ENCODE measurements at places on chromosomes 16 and 17.

GRCh38 chr17:6241996-6242395 is 171.8 kb downstream of the WSCD1 start:
- DNase-seq, result no peak

DNA sequence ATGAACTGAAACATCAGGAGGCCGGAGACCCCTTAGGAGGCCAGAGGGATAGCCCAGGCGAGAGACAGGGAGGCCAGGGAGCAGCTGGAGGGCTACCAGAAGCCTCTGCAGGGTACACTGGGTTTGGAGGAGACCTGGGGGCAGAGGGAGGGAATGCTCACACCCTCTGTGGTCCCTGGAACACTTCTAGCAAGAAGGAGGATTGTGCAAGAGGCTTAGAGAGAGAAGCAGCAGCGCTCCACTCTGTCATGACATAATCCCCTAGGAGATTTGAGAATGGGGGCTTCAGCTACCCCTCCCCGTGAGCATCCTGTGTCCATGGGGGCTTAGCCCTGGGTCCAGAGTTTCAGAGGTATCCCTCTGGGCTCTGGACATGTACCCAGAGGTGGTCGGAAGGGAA is 15.8 kb downstream of the GPR142 start:
- no peak for DNase-seq

DNA sequence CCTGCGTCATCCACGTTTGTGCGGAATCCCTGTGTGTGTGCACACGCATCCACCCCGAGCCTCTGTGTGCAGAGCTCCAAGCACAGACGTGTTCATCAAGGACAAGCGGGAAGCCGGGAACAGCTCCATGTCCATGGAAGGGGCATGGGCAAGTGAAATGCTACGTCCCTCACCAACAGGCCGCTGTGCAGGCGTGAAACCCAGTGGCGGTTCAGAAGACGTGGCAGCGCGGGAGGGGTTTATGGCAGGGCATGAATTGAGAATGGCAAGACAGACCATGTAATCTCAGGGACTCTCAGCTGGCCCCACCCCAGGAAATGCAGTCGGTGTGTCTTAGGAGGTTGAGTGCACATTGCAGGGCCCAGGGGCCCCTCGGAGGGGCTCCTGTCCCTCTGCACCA is 52.7 kb downstream of the TBC1D16 start:
- no peak for DNase-seq

- DNase-seq, result peak; percentile 73
These were observed 664 bp downstream of the HBQ1 start for GRCh38 chr16:180681-181564.

- DNase-seq, result no peak
These were observed 18.1 kb downstream of the KCNJ12 start for GRCh38 chr17:21394265-21394664.

- no peak for DNase-seq
These were observed 27.1 kb upstream of the LASP1NB start for GRCh38 chr17:38898291-38898679.

GRCh38 chr17:29565643-29566472 is 979 bp downstream of the ABHD15 start:
- DNase-seq, result peak; percentile 69

GRCh38 chr17:56269556-56270389 is 116.5 kb downstream of the ANKFN1 start:
- no peak for DNase-seq

DNA sequence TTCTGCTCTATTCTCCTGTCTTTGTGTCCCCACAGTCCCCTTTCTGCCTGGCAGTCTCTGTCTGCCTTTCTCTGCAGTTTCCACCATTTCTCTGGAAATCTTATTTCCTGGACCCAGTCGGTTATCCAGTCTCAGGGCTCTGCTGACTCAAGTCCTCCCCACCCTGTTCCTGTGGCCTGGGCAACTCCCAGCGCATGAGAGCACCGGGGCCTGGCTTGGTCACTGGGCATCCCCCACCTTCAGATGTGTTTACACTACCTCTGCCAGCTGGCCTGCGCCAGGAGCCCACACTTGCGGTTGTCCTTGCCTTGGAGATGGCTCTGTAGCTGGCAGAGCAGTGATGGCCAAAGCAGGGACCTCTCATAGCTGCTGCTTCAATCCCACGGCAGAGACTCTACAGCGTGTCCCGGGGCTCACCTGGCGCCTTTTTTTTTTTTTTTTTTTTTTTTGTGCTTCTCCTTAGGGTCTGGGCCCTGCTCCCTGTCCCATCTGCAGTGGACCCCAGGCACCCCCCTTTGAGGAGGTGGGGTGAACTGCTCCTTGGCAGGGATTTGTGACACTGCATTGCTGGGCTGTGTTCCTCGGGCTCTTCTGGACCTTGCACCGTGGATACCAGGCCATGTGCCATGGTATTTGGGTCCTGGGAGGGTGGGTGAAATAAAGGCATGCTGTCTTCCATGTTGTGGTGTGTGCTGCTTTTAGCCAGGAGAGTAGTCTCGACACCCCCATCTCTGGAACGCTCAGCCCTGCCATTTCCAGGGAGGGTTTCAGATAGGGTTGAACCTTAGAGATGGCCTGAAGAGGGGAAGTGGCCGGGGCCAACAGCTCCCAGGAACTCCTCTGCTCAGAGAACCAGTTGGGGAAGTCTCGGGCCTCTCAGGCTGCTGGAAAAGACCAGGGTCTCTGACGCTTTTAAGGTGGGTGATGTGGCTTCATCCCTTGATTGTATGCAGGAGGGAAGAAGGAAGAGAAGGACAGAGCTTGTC is 17.5 kb downstream of the GUCY2D start:
- DNase-seq, result no peak

- DNase-seq, result no peak
These were observed 193.9 kb upstream of the SOX9 start for GRCh38 chr17:71926746-71927398.

DNA sequence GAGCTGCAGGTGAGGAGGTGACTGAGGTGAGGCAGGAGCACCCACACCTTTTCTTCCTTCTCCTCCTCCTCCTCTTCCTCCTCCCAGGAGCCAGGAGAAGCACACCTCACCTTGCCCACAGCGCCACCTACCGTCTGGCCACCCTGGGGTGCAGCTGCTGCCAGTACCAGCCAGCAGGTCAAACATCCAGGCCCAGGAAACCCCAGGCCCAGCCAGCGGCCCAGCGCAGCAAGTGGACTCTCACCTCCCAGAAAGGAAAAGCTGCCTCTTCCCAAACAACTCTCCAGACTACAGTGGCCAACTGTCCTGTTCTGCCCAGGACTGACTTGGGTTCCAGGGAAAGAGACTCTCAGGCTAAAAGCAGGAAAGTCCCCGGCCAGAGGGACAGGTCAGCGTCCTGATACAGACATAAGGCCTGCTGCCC is 22.7 kb downstream of the PEMT start:
- peak; percentile 16 for DNase-seq

GRCh38 chr16:23843143-23843542 is 7.4 kb downstream of the PRKCB start:
- no peak for DNase-seq

DNA sequence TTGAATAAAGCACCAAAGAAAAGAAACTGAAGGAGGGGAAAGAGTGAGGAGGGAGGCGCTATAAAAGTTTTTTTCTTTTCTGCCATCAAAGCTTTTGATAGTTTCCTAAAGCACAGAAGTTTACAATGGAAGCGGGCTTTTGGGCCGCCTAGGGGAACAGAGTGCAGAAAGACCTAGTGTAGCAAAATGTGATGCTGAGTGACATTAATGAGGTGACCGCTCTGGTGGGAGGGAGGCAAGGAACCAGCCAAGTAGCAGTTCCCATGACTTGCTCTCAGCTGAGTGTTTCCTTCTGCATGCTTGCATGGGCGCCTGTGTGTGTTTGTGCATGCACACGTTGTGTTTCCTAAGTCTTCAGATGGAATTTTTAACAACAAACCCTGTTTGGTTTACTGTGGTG is 15.5 kb downstream of the MSI2 start:
- DNase-seq, result no peak

DNA sequence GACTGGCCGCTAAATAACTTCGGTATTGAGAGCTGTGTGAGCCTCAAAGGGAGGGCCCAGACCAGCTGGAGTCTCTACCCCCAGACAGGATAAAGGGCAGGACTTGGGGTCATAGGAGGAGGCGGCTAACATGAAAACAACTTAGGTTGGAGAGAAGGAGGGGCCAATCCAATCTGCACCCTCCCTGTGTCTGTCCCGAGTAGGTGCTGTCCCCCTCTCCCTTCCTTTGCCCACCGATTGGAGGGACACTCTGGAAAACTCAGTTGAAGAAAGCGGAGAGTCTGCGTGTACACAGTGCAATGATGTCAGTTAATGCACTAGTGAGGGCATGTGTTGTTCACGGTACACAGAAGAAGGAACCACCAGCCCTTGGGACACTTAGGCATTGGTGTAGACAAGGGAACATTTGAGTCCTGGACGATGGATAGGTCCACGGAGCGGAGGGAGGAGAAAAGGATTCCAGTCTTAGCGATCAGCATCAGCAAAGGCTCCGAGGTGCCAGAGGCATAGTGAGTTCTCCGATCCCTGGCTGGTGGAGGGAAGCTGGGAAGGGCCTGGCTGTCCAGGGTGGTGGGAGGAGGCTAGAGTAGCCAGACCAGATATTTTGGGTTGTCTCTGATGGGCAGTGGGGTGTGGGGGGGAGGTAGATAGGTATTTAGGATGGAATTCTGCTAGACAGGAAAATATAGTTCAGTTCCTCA is 761 bp downstream of the NOL3 start:
- DNase-seq, result no peak

- no peak for DNase-seq
These were observed 152.7 kb upstream of the ERCC4 start for GRCh38 chr16:13767215-13767614.

DNA sequence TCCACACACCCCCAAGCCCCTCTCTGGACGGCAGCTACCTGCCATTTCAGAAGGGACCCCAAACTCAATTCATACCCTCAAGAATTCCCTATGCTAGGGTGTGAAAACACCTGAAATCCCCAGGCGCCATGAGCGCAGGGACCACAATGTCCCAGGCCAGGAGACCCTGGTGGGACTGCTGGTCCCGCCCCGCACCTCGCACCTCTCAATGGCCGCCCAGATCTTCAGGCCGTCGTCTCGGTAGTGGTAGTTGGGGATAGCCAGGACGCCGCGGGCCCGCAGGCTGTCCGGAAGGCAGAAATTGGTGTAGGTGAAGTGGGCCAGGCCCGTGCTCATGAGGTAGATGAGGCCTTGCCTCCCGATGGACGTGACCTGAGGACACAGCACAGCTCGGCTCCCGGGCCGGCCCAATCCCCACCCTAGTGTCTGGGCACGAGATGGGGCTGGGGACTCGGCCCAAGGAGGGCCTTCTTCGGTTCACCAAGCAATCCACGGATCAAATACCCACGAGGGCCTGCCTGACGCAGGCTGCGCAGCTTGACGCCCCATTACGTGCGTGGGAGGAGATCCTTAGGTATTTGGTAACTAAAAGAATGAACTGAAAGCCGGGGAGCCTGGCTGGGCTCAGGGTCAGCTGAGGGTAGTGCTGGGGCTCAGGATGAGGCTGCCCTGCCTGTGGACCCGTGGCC is 9.2 kb downstream of the ALOXE3 start:
- no peak for DNase-seq

GRCh38 chr17:9151091-9151490 is 129.8 kb downstream of the NTN1 start:
- no peak for DNase-seq

DNA sequence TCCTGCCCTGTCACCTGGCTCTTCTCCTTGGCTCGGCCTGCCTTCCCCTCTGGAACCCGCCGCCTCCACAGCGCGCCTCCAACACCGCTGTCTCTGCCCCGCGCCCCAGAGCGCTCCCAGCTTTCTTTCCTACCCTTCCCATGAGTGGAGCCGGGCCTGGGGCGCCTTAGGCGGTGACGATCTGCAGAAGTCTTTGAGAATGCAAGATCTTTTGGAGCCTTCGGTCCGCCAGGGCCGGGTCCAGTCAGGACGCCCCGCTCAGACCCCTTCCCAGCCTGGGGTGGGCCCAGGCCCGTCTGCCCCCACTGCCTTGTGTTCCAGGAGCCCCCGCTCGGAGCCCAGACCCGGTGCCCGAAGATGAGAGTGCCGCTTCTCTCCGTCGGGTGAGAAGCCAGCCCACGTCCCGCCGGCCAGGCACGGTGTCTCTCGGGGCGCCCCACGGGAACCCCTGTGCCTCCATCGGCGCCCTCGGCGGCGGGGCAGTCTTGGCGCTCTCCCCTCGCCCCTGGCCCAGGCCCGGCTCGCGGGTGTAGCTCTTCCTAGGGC is 40.0 kb downstream of the MRM1 start:
- DNase-seq, result no peak

DNA sequence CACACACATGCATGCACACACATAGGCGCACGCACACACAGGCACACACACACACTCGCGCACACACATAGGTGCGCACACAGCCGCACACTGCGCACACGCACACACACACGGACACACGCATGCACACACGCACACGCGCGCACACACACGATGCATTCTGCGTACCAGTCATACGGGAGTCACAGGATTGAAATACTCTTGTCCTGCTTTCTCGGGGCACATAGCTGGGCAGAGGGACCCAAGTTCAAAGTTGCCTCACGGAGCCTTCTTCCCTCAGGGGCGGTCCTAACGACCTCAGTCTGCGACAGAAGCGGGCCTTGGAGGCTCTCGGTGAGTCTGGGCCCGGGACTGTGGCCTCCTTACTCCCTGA is 56.0 kb downstream of the MRM1 start:
- no peak for DNase-seq

- DNase-seq, result no peak
These were observed 41.1 kb upstream of the KIFC3 start for GRCh38 chr16:57843400-57843799.
